ENCODE measurements at places on chromosomes 1 and 21.

DNA sequence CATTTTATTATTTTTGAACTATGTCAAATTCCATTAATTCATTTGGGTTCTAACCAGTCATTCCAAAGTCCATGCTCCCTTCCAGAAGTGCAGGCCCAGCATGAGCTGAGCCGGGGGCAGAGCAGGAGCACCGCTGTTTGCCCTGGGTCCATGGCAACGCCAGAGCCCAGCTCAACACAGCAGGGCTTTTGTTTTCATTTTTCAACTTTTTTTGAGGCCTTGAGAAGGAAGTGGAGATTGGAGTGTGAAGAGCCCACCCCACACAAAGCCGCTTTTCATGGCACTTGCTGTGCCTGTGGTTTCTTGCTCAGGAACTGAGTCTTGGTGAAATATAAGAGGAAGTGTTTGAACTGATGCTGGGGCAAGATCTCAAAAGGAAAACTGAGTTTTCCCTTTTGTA is 13.2 kb upstream of the PRMT2 start:
- DNase-seq = peak; percentile 62

DNA sequence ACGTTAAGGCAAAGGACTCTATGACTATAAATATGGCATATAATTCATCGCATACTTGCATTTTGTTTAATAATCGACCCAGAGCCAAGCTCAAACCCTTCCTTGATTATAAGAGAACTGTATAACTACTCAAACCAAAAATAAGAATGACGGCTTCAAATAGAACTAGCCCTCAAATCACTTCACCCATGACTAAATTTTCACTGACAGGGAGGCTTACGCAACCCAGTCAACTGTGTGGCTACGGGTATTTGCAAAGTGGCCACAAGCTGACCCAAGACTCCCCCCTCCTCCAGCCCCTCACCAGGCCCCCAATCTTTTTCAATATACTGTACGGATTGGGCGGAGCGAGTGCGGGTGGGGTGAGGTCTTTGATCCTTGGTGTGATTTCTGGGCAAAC is 268.3 kb downstream of the ASTN1 start:
- DNase-seq = no peak

- DNase-seq = peak; percentile 85
Measured at GRCh38 chr1:25695090-25695770, 78.6 kb downstream of the MAN1C1 start.

DNA sequence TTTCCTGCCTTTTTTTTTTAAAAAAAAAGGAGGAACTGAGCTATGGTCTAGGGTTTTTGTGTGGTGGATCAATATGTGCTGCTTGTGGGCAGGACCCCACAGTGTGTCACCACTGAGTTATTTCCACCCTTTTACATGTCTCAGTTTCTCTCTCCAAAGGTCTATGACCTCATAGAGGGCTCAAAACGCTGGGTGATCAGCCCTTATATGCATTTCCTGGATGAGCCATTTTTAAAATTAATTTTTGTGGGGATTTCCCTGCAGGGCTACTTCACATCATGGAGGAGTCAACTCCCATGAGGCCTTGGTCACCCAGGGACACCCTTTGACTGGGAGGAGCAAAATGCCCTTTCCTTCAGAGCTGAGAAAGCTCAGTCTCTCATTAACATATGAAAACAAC is 20.7 kb upstream of the HAO2 start:
- no peak for DNase-seq

DNA sequence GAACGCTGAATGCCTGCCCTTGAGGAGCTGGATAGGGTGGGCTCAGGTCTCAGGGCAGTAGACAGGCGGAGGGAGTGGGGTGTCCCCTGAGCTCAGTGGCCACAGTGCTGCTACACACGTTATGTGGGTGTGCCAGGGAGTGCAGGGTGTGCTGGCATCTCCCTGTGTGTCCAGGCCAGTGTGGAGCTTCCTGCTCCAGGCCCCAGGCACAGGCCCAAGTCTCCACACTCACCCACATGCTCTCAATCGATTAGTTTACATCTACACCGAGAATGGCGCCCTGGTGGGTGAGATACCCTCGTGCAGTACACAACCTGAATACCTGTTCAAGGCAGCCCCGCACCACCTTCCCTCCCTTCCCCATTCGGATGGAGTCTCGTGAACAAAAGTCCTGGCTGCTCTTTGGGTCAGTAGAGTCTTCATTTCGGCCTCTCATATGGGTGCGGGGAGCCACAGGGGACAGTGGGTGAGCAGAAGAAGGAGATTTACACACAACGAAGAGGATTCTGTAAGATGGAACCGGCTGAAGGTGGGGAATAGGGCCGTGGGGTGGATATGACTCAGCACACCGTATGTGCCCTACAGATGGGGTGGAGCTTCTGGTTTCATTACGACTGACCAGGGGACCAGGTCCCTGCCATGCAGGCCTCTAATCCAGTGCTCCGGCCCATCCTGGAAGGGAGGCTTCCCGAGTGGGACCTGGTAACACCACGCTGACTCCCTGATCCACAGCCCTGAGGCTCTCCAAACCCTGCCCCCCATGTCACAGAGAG is 93.3 kb downstream of the SPSB1 start:
- no peak for DNase-seq

DNA sequence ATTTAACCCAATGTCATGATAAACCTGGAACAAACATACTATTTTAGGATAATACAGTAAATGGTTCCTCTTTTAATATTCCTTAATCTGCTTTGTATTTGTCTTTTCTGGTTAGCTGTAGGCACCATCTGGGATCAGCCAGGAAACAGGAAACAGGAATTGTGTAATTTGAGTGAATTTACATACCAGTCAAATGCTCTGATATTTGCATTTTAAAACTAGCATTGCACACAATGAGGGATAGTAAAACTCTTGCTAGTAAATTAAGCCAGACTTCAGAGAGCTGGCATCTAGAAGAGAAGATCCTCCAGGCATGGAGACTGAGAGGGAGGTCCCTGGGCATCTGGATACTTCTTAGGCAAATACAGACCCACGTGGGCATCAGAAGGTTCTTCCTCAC is 103.5 kb downstream of the HMCN1 start:
- DNase-seq = no peak

- no peak for DNase-seq
Measured at GRCh38 chr1:58717979-58718378, 18.1 kb upstream of the MYSM1 start.
